Mucosa of gallbladder (tissue), 1 donor: ENCODE measurements at places on chromosomes 3 and 15. TPM values are rescaled to one million over a fixed set of nuclear protein-coding genes. Genes with fewer than 3 reads are reported as not detected.

The PROS1 gene
- 39.0 TPM for total RNA-seq

The CDHR4 gene
- total RNA-seq: 0.09 TPM

The SPSB4 gene
- total RNA-seq: 0.29 TPM

The THBS1 gene
- 184 TPM for total RNA-seq

The VIPR1 gene
- total RNA-seq: 91.7 TPM

The TM4SF18 gene
- total RNA-seq: 7.7 TPM

The MOBP gene
- total RNA-seq: 0.14 TPM

DNA sequence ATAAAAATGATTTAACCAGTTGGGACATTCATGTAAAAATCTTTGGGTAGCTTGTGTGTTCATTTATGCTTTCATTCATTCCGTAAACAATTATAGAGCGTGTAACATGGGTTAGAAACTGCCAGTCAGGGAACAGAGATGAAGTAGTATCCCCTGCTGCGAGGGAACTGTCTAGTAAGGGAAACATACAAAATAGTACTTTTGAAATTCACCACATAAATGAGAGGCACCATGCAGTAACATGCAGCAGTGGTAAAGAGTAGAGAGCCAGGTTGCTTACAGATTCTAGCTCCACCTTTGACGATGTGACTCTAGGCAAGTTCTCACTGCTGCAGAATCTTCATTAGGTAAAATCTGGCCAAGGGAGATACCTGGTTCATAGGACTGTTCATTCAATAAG is 938 bp downstream of the DZIP3 start:
- no peak for DNase-seq

GRCh38 chr3:71806736-71807135 is 21.8 kb upstream of the PROK2 start:
- no peak for DNase-seq

DNA sequence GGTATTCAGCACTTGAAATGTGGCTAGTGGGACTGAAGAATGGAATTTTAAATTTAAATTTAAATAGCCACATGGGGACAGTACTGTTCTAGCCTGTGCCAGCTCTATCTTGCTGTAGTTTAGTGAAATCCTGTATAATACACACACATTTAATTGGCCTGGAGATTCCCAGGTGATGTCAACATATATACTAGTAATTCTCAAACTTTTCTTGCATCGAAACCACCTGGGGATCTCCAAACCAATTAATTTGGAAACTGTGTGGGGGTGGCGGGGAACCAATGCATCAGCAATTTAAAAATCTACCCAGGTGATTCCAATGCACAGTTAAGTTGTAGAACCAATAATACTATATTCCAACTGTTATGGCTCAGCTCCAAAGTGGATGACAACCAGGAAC is 228.9 kb upstream of the MRPL3 start:
- no peak for DNase-seq

- no peak for DNase-seq
Observed at GRCh38 chr3:142888481-142889211, at the start of gene PCOLCE2. TSS of gene PCOLCE2 (minus strand) at chr3:142889083. CDS start at chr3:142888896, 187 bp downstream.

DNA sequence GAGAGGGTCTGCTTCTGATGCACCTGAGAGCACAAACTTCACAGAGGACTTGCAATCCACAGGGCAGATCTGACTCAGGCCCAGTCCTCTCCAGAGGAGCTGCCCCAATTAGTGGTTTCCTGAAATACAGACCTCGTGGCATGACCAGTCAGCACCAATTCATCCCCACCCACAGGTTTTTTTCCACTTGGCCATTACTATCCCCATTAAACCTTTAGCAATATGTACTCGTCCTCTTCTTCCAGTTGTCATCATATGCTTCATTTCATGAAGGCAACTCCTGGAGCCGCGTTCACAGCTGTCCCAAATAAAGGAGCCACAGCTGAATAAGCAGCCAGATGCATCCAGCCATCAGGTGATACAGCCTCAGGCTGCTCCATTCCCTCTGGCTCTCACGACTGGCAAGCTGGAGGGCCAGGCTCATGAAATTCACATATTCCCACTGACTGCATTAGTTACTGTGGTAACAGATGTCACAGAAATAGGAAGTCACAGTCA is 163.1 kb downstream of the FMN1 start:
- DNase-seq: no peak

DNA sequence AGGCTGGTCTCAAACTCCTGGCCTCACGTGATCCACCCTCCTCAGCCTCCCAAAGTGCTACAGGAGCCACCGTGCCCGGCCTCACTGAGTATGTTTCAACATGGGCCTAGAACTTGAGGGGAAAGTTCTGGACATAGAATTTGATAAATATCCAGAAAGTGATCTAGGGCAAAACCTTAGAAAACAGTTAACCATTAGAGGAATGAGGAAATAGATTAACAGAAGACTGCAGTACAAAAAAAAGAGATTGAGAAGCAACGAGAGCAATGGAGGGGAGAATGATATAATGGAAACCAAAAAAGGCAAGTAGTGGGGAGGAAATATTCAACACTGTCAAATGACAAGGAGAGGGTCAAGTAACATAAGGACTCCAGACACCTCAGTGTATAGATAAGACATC is 191.5 kb downstream of the PLCH1 start:
- no peak for DNase-seq

DNA sequence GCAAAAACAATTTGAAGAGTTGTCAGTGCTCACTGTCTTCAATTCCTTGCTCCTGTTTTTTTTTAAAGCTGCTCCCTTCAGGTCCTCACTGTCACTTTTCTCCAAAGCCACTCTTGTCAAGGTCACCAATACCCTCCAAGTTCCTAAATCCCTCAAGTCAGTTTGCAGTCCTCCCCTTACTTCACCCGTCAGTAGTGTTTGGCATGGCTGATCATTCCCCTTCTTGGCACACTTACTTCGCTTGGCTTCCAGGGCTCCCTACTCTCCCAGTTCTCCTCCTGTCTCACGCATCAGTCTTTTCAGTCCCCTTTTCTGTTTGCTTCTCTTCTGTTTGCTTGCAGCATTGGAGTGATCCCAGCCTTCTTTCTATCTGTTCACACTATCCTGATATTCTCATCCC is 25.5 kb downstream of the PLCL2 start:
- DNase-seq: no peak

DNA sequence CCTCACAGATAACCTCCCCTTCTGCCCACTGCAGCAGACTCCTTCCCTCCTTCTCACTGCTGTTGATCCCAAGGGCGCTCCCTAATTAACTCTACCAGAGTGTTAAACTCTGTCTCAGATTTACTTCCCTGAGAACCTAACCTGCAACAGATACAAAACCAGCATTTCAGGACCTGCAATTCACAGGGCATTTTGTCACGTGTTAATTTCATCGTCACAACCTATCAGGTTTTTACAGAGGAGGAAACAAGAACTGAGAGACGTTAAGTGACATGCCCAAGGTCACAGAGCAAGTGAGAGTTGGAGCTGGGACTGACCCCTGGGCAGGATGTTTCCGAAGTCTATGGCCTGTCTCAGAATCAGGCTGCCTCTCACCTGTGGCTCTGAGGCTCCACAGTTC is 223.9 kb downstream of the UACA start:
- no peak for DNase-seq

GRCh38 chr3:190131329-190131728 is 10.6 kb upstream of the P3H2 start:
- no peak for DNase-seq

- no peak for DNase-seq
Observed at GRCh38 chr15:65309882-65310418, 5.5 kb downstream of the RNU5B-1 start.

DNA sequence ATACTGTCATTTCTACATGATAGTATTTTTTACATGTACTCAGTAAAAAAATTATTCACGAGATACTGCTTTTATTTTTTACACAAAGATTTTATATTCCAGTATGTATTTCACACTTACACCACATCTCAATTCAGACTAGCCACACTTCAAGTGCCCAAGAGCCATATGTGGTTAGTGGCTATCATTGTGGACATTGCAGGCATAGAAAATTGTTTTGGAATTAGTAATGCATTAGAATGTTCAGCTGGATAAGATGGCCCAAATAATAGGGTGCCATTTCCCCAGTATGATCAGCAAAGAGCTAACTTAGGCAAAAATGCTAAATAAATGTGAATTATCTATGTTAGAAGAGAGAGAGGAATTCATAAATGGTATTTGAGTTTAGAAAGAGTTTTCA is 203.8 kb upstream of the MCTP2 start:
- no peak for DNase-seq

DNA sequence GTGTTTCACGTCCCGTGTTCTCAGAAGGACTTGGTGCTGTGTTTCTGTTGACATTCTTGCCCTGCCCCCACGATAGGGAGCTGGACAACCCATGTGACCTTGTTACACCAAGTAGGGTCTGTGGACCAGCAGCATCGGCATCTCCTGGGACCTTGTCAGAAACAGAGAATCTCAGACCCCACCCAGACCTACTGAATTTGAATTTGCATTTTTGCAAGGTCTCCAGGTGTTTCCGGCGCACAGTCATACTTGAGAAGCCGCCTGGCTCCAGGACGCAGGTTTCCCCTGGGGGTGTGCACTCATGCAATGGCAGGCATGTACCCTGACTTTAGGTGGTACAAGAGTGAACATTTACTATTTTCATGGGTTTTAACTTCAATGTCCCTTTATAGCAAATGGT is 117.9 kb downstream of the TLE3 start:
- DNase-seq: no peak

- DNase-seq: no peak
Observed at GRCh38 chr15:30062881-30063280, 19.9 kb upstream of the GOLGA8J start.

DNA sequence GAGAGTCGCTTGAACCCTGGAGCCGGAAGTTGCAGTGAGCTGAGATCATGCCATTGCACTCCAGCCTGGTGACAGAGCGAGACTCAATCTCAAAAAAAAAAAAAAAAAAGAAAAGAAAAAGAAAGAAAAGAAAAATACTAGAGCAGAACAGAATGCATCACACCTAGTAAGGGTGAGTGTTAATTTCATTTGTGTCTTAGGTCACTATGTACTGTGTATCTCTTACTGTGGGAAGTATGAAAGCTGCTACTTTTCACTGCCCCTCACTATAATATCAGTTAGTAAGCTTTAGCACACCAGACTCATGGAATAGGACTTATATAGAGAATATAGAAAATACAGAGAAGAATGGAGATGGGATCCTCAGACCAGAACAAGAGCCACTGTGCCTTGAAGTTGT is 45.9 kb upstream of the RASA2 start:
- DNase-seq: no peak

- DNase-seq: no peak
Observed at GRCh38 chr15:44489464-44489863, 47.5 kb upstream of the EIF3J start.

DNA sequence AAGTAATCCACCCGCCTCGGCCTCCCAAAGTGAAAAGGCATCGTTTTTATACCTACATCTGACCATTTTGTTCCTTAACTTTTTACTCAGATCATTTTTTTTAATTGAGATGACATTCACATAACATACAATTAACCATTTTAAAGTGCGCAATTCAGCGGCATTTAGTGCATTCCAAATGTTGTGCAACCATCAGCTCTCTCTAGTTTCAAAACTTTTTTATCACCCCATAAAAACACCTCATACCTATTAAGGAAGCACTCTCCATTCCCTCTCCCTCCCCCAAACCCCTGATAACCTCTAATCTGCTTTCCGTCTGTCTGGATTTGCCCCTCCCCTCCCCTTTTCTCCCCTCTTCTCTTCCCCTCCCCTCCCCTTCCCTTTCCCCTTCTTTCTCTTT is 310.1 kb downstream of the UACA start:
- no peak for DNase-seq

GRCh38 chr3:131142580-131142979 is 115.9 kb downstream of the NEK11 start:
- no peak for DNase-seq

GRCh38 chr15:37149146-37149545 is 48.8 kb upstream of the MEIS2 start:
- no peak for DNase-seq

DNA sequence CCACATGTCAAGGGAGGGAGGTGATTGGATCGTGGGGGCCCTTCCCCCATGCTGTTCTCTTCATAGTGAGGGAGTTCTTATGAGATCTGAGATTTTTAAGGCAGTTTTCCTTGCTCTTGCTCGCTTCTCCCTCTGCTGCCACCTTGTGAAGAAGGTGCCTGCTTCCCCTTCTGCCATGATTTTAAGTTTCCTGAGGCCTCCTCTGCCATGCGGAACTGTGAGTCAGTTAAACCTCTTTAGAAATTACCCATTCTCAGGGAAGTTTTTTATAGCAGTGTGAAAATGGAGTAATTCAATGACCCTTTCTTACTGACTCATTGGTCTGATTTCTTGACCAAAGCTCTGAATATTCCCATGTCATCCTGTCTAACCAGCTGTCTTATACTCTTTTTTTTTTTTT is 484.4 kb upstream of the TPRG1 start:
- DNase-seq: no peak
